CD4-positive, alpha-beta T cell treated with Interleukin-6 at 100 ng/mL for 8 hours (primary cell): ENCODE measurements at places on chromosomes 6 and 20.

- DNase-seq: no peak
Measured at GRCh38 chr6:168179702-168180382, 100.8 kb upstream of the FRMD1 start.

- DNase-seq: no peak
Measured at GRCh38 chr6:126914801-126915200, 203.7 kb upstream of the RSPO3 start.

DNA sequence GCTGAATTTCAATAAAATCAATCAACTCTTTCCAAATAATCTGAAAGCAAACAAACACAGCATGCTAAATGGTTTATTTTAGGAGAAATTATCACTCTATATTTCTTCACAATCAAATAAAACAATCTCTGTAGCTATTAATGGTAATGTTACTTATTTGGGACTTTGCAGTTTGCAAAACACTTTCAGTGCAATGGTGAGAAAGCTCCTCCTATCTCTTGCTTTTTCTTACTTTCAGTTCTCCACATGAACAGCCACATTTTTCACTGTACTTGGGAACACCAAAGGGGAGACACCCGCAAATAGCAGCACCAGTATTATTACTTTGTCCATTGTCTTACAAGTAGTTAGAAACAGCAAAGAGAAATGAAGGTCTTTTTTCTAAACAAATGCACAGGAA lies 92.4 kb downstream of the DST start:
- DNase-seq: no peak

- no peak for DNase-seq
Measured at GRCh38 chr6:63546236-63546635, 26.0 kb upstream of the LOC128125822 start.

DNA sequence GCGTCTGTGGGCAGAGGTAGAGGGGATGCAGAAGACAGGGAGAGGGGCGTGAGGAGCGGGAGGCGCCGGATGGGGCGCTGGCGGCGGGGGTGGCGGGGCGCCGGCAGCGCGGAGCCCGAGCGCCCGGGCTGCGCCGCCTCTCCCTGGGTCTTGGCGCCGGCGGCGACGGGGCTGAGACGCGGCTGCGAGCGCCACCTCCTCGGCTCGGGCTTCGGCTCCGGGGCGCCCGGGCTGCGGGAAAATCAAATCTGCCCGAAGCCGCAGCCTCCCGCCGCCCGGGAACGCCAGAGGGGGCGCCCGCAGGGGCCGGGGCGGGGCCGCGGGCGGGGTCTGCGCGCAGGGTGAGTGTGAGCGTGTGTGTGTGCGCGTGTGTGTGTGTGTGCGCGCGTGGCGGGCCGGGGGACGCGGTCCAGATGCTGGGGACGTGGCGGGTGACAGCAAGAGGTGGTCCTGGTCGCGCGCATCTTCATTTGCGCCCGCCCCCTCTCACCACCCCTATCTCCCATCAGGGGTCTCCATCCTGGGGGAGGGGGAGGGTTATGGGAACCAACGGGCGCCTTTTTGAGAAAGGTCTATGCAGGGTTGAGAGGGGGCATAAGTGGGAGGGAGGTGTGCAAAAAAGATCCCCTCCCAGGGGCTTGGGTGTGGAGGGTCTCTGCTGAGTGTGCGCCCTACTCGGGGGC lies 646 bp upstream of the CPNE5 start:
- peak; percentile 15 for DNase-seq

DNA sequence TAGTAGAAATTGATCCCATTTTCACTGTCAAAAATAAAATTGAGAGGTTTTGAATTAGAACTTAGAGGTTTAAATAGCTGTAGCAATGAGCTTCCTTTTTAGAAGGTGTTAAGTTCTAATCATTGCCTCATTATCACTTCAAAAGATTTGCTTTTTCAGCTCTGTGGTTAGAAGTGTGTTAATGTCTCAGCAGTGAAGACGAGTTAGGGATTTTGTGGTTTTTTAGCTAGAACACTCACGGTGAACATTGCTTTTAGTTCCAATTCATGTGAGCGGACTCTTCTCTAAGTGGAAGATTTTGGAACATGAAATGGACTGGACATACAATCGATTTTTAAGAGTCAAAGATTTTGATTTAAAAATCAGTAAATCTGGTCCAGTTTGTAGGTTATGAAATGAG lies 12.7 kb upstream of the IFNGR1 start:
- peak; percentile 55 for DNase-seq

- no peak for DNase-seq
Measured at GRCh38 chr6:53139841-53140413, 8.7 kb downstream of the GCM1 start.

- DNase-seq: no peak
Measured at GRCh38 chr20:16947479-16947878, 199.3 kb downstream of the OTOR start.

DNA sequence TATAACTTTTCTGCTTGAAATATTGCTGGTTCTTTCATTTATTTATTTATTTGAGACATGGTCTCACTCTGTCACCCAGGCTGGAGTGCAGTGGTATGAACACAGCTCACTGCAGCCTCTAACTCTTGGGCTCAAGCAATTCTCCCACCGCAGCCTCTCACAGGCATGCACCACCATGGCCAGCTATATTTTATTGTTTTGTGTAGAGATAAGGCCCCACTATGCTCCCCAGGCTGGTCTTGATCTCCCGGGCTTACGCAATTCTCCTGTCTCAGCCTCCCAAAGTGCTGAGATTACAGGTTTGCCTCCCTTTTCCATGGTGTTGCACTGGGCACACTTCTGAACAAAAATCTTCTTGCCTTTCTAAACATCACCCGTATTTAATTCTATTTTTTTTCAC lies 39.1 kb upstream of the RNGTT start:
- DNase-seq: no peak

- no peak for DNase-seq
Measured at GRCh38 chr20:41290804-41291389, 26.6 kb downstream of the ZHX3 start.

DNA sequence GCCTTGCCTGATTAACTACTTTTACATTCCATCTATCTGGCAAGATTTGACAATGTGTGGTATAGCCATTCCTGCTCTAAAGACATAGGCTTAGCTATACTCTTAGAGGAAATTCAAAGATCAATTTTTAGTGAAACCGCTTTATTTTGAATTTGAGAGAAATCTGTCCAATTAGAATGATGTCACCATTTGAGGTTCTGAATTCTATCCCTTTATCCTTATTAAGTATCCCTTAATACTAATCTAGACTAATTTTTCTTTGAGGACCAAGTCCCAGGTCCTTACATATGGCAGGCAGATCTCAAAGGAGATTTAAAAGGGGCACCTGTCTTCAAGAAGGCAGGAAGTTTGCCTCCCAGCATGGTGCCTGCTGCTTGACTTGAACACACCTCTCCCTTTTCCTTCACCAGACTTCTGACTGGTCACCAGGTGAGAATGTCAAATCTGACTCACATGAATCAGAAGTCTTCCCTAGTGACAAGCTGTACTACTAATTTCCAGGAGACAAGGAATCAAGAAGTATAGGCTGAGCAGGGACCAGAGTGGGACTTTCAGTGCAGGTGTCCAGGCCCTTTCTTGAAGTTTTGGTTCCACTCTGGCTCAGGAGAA lies 15.0 kb upstream of the MRAP2 start:
- no peak for DNase-seq

- DNase-seq: no peak
Measured at GRCh38 chr20:2340823-2341222, 39.9 kb upstream of the TGM6 start.

- no peak for DNase-seq
Measured at GRCh38 chr6:139278190-139278589, 13.6 kb downstream of the TXLNB start.

DNA sequence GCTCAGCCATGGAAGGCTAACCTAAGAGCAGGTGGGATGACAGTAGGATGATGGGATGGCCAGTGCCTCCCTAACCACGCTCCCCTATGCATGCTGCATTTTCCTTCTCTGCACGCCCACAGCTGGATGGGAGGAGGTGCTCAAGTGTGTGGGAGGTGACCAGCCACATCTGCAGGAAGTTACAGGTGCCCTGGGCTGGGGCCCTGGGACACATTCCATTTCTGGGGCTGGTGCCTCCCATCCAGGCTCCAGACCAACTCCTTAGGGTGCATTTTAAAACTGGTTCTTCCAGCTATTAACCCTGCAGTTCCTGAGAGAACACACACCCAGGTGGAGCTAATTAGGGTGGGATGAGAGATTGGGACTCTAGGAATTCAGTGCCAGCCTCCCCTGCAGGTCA lies 135.3 kb upstream of the ARMC2 start:
- no peak for DNase-seq

DNA sequence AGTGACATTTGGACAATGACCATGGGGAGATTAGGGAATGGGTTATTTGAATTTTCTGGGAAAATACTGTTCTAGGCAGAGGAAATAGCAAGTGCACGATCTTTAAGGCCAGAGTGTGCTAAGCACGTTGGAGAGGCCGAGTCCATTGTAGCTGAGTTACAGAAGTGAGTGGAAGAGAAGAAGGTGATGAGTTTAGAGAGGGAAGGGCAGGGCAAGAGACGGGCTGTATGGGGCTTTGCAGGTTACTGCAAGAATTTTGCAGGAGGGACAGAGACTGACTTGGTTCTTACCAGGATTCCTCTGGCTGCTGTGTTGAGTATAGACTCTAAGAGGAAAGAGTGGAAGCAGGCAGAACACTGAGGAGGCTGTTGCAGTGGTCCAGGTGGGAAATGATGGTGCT lies 1.1 kb upstream of the NCOA3 start:
- DNase-seq: no peak

- DNase-seq: no peak
Measured at GRCh38 chr20:22866812-22867341, 168.2 kb upstream of the SSTR4 start.

DNA sequence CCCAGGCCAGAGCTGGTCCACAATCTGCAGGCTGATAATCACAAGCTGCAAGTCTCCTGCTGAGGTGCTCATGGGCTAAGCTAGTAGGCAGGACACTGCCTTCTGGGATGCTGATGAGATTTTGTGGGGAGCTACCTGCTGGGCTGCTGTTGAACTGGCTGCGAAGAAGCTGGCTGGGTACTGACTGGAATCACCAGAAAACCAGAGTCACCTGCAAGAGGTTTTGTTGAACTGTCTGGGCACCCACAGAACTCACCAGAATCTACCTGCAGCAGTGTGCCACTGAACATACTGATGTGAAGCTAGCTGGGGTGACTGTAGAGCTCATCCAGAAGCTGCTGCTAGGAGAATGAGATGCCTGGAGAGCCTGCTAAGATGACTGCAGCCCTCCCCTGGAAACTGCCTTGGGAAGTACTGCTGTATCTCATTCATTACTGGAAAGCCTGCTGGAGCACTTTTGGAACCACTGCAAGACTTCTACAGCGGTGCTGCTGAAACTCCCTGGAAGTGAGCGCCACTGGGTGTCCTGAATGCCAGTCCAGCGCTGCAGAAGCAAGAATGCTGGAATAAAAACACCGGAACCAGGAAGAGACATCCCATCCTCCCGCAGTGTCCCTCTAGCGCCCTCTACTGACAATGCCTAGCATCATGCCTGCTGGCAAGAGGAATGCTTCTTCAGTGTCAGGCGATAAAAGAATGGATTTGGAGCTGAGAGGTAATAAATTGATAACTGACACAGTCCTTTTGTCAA lies 64.9 kb upstream of the ARHGAP18 start:
- peak; percentile 31 for DNase-seq

- DNase-seq: no peak
Measured at GRCh38 chr20:58630063-58630462, 21.0 kb upstream of the STX16 start.

GRCh38 chr6:82786248-82786647 lies 279.4 kb downstream of the UBE3D start:
- DNase-seq: no peak

DNA sequence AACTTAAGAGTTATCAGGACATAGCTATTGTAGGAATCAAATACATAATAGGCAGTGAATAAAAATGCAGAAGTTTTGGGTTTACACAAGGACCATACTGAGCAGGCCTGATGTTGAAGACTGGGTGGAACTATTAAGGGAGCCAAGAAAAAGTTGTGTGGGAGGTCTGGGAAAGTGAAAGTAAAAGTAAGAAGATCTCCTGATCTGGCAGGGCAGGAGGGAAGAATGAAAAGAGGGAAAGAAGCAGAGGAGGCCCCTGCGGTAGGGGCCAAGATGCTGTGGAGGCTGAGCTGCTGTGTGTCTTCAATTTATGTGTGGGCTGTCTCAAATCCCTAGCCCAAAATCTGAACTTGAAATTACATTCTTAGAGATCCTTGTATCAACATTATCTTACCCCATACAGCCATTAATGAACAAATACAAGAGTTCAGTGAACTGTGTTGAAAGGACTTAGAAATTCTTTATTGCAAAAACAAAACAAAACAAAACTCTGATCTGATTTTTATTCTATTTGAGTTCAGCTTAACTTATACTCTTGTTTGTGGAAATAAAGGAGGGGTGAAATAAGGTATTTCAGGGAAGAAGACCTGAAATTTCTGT lies 1183.8 kb downstream of the HACE1 start:
- DNase-seq: no peak

- DNase-seq: peak; percentile 5
Measured at GRCh38 chr6:69813508-69813907, 16.7 kb upstream of the LMBRD1 start.

DNA sequence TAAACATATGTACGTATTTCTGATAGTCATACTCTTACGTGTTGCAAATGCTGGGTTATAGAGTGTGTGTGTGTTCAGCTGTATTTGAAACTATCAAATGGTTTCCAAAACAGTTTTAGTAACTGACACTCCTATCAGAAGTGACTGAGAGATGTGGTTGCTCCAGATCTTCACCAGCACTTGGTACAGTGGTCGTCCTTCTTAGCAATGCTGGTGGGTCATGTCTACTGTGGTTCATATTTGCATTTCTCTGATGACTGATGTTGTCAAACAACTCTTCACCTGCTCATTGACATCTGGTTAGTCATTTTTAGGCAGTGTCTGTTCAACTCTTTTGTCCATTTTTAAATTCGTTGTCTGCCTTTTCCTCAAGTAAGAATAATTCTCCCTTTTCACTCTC lies 259.3 kb downstream of the KIF16B start:
- DNase-seq: no peak

- no peak for DNase-seq
Measured at GRCh38 chr6:1617466-1618310, 8.0 kb downstream of the FOXC1 start.
